H7 (cell line): ENCODE measurements at places on chromosomes 2 and 18. TPM values are rescaled to one million over a fixed set of nuclear protein-coding genes. Genes with fewer than 3 reads are reported as not detected.

Gene EMILIN2
- total RNA-seq = 15.2 and 20.6 TPM in 2 replicates

- no peak for DNase-seq
These were observed 83.8 kb downstream of the CLHC1 start for GRCh38 chr2:55148269-55148668.

Gene DPP10
- 15.6 and 19.3 TPM in 2 replicates for total RNA-seq

GRCh38 chr2:231132129-231132528 is 7.3 kb upstream of the HTR2B start:
- DNase-seq = no peak

Gene TUBA4B
- 0.28 TPM in 1 of 2 replicates, not detected in the other for total RNA-seq

Gene AMER3
- total RNA-seq = 0.04 and 0.14 TPM in 2 replicates

GRCh38 chr2:173990970-173991819 is 26.0 kb upstream of the SP3 start:
- no peak for DNase-seq

DNA sequence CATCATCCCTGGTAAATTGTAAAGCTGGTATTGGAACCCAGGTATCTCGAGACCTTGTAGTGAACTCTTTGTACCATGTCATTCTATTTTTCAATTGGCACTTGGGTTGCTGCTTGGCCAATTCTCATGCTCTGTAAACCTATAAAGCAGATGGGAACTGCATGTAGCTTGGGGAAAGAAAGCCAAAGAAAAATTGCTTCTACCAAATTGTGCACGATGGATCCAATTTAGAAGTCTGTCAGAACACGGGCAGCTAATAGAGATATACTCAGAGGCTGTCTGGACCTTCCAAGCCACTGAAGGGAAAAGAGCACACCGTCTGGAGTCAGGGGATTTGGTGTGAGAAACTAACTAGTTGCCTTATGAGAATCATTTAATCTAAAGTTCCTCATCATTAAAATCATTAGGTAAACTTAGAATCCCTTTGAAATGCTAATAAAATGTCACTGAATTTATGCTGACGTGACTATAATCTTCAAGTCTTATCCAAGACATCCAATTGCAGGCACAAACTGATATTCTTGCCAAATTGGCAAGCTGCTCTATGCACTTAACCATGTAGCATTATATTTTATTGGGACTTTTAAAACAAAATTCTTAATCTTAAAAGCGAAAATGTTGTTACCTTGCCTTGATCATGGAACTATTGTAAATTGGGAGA is 206.8 kb downstream of the DCC start:
- DNase-seq = no peak

Gene SAG
- not detected in 2 replicates for total RNA-seq

Gene BCL11A
- 30.5 and 34.9 TPM in 2 replicates for total RNA-seq

- no peak for DNase-seq
These were observed 212.4 kb downstream of the SLC4A10 start for GRCh38 chr2:161836664-161837063.

- DNase-seq = no peak
These were observed 3.1 kb upstream of the UNC80 start for GRCh38 chr2:209768557-209768956.

- no peak for DNase-seq
These were observed 438.6 kb downstream of the DLGAP1 start for GRCh38 chr18:4016391-4017049.

GRCh38 chr2:198715302-198715835 is 742.4 kb downstream of the SATB2 start:
- no peak for DNase-seq

Gene QPCT
- 0.90 and 1.1 TPM in 2 replicates for total RNA-seq

GRCh38 chr2:85951351-85952067 is 62.7 kb upstream of the ST3GAL5 start:
- DNase-seq = no peak

DNA sequence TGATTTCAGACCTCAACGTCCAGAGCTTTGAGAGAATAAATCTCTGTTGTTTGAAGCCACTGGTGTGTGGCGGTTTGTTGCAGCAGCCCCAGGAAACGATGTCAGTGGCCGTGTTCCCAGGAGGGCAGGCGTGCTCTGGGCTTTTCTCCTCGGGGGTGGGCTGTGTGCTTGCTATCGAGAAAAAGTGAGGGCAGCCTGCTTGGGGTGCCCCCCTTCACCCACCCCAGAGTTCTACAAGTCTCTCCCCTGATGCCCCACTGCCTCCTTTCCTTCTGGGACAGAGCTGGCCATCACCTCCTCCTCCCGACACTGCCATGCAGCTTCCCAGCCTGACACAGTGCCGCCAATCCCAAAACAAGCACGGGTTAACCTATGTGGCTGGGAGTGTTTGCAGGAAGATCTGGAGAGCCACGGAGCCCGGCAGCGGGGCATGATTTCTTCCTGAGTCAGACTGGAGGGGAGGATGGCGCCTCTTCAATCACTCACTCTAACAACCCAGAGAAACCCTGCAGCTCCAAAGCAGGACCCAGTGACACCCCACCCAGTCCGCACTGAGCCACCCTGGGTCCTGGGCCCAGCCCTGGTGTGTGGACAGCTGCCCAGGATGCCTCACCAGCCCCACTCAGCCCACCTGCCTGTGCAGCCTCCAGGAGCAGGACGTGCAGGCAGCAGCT is 213.7 kb upstream of the RAB6C start:
- peak; percentile 30 for DNase-seq

GRCh38 chr2:1653956-1654695 is 90.2 kb downstream of the PXDN start:
- DNase-seq = no peak

DNA sequence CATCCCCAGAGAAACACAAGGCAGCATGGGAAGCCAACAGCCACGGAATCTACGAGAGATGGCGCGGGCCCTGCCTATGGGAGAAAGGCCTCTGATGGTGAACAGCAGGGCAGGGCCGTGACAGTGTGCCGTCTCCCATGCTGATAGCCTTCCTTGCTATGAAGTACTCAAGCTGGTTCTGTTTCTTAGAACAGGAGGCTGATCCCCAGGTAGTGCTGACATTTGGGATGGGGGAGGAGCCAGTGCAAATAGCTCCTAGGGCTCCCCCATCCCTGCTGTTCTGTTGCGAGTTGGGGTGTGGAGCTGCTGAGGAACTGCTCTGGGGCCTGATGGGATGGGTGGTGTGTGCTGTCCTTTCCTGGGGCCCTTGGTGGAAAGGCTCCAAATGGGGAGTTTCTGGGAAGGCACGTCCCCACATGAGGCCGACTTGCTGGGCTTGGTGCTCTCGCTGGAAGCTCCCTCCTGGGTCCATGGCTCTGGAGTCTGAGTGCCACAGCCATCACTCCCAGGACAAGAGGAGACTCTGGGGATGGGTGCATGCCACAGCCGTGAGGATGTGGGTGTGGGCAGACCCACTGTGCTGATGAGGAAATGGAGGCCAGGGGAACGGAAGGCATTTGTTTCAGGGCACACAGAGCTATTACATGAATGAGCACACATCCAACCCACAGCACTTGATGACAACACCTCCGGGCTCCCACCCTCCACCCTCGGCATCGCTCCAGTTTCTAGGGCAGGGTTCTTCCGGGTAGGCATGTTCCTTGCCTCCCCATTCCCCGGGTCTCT is 246.8 kb downstream of the HDAC4 start:
- DNase-seq = no peak

DNA sequence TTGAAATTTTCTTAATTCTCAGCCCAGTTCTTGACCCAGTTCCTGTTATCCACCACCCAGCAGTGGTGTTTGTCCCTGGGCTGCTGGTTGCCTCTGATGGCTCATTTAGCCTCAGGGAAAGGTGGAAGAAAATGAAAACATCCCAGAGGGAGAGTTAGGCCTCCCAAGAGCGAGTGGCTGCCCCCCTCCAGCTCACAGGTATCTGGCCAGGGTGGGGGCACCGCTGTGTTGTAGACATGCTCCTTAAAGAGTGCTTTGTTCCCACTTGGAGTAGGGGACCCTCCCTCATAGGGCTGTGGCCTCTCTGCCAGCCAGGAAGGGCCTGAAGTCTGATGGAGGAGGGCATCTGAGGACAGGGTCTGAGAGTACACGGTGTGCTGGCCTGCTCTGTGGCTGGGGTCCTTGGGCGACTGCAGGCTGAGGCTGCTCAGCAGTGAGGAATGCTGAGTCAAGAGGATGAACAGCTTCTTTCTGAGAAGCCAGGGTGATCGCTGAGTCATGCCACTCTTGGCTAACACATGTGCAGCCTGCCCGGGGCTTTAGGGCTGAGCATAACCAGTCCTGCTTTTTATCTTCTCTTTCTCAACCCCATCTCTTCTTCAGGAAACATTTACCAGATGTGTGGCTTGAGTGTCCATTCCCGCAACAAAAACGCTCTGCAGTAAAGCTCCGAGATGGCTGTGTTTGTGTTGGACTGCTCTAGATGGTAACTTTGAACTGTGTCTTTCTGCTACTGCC is 72.3 kb downstream of the IL1R2 start:
- peak; percentile 43 for DNase-seq

DNA sequence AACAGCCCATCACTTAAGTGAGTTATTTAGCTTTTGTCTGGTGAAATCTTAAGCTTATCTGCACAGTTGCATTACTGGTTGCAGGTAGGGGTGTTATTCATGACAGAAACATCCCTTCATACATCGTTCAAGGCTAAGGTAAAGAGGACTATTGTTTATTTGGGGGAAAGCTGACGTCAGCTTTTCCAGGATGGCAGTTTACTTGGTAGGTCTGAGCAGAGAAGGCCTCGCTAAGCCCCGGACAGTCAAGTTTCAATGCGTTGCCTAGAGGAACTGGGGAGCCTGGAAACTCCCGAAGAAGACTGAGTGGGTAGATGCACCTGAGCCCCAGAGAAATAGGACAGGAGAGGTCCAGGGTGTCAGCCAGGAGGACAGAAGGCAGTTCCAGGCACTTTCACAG is 2.2 kb downstream of the RNU4ATAC start:
- DNase-seq = peak; percentile 28

- DNase-seq = no peak
These were observed 356.6 kb downstream of the SPAG16 start for GRCh38 chr2:213640738-213641425.

DNA sequence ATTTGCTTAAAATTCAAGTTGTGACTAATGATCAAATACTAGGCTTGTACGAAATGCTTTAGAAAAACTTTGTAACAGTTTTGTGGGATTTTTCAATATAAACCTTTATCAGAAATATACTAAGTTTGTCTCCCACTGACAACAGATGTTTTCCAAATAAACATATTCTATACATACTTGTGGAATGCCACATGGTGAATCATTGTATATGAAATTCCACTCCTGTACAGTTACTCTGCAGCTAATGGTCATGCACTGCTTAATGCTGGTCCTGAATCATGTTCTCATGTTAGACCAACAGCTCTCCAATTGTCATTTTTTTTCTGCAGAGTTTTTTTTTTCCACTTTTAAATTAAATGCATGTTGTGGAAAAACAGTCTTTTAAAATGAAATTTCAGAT is 90.1 kb downstream of the DPP4 start:
- DNase-seq = no peak

DNA sequence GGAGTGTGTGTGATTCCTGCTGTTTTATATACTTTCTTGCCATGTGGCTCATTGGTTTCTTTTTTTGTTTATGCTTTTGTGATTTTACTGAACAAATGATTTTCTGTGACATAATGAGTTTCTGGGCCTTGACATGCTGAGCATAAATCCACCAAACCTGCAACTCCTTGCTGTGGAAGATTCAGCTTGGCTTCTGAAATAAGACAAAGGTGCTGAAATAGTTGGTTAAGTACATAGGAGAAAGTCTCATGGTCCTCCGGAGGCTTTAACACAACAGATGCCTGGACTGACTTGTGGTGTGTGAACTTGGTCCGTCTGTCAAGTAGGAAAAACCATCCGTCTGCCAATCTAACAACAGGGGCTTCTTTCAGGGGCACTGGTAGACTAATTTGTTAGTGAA is 315.3 kb upstream of the CXCR4 start:
- no peak for DNase-seq

Gene DIS3L2
- 22.7 and 26.5 TPM in 2 replicates for total RNA-seq

Gene SULT1C3
- not detected in 2 replicates for total RNA-seq

- peak; percentile 98 for DNase-seq
These were observed 16.8 kb upstream of the HES6 start for GRCh38 chr2:238256594-238257104.

- no peak for DNase-seq
These were observed 19.8 kb downstream of the SPTBN1 start for GRCh38 chr2:54475919-54476318.

DNA sequence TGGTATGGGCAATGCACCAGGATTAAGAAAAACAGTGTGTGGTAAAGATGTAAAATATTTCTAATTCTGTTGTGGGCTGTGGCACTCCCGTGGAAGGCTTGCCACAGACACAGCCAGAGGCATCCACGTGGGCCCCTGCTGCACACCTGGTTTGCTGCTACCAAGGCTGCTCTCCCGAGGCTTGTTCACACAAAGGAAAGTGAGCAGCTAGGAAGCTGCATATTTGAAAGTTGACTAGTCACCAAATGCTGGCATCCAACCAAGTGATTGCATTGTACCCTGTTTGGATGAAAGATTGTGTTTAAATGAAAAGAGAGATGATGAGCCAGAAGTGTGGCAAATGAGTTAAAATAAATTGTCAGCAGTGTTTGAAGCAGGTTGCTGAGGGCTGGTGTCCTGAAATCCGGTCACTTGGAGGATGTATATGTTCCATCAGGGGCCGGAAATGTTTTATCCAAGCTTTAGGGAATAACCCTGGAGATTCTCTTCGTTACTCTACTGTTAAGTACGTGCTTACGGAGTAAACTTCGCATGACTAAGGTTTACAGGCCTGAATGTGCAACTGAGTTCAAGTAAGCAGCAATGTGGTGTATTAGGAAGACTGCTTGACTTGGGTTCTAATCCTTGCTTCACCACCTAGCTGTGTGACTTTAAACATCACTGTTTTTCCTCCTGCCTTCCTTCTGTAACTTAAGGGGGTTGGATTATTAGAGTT is 86.1 kb downstream of the MSH2 start:
- no peak for DNase-seq

Gene AGAP1
- total RNA-seq = 12.6 and 17.1 TPM in 2 replicates

Gene TEKT4
- not detected in 2 replicates for total RNA-seq
